GM23248 (cell line): ENCODE measurements at places on chromosomes 3 and 15.

- DNase-seq, result no peak
These were observed 134.3 kb downstream of the TIGIT start for GRCh38 chr3:114428044-114428595.

GRCh38 chr3:40504636-40505430 is 1.0 kb upstream of the ZNF620 start:
- peak; percentile 98 for DNase-seq

- DNase-seq, result no peak
These were observed 202.8 kb downstream of the PLCL2 start for GRCh38 chr3:17087509-17087908.

DNA sequence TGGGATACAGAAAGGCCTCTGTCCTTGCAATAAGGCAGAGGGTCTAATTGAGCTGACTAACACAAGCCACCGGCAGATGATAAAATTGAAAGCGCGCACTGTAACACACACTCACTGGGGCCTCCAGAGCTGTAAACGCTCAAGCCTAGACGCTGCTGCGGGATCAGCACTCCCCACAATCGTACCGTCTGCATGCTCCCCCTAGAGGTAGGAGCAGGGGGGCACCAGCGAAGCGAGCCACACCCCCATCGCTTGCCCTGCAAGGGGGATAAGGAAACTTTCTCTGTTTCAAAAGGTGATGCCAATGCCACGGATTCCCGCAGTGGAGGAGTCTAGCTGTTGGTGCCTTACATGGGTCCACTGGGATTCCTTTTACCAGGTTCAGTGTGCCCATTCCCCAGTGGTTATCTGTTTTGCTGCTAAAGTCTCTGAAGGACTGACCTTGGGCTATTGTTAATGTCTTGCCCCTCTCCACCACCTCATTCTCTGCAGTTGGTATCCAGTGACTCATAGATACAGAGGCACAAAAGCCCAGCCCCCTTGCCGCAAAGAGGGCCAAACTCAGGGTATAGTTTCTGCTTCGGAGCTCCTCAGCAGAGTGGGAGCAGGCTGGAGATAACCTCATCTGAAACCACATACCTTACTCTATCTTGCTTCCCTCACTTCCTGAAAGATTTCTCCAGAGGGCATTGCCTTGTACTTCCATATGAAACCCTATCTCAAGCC is 139.3 kb upstream of the KBTBD8 start:
- DNase-seq, result no peak

DNA sequence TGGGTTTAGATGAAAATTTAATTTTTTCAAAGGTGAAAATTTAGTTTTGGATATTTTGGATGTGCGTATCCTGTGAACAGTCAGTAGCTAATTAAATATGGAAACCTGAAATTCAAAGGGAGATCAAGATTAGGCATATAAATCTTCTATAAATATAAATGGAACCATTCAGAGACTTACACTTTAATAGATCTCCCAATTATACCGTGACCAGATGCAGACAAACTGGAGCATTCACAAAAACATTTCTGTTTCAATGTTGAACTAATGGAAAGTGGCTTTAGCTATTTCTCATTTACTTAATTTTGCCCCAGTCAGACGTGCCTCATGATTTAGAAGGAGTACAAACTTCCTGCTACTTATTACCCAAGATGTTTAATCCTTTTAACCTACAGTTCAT is 29.1 kb upstream of the POU1F1 start:
- no peak for DNase-seq

- no peak for DNase-seq
These were observed 28.9 kb upstream of the LSAMP start for GRCh38 chr3:116474032-116474780.

GRCh38 chr3:171850960-171851659 is 8.0 kb downstream of the TMEM212 start:
- DNase-seq, result no peak

- DNase-seq, result no peak
These were observed 203.5 kb upstream of the LINGO1 start for GRCh38 chr15:77836121-77836692.

- DNase-seq, result peak; percentile 25
These were observed 10.7 kb downstream of the CNTN6 start for GRCh38 chr3:1103525-1103924.

DNA sequence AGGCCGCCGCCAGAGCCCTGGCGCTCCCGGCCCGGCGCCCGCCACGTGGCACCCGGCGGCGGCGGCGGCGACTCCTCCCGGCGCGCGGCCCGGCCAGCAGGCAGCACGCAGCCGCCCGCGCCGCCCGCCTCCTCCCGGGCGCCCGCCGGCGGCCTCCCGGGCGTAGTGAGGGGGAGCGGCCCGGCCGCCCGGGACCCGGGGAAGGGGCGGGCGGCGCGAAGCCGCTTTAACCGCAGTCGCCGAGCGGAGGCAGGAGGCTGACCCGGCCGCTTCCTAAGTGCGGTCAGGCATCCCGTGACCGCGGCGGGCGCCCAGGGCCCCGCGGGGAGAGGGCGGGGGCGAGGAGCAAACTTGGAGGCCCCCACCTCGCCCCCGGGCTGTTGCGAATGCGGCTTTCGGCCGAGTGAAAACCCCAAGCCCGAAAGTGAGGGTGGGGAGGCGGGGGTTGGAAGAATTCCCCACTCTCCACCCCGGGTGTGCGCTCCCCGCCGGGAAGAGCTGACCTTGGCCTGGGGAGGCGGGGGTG is 1.7 kb upstream of the HES1 start:
- peak; percentile 86 for DNase-seq

DNA sequence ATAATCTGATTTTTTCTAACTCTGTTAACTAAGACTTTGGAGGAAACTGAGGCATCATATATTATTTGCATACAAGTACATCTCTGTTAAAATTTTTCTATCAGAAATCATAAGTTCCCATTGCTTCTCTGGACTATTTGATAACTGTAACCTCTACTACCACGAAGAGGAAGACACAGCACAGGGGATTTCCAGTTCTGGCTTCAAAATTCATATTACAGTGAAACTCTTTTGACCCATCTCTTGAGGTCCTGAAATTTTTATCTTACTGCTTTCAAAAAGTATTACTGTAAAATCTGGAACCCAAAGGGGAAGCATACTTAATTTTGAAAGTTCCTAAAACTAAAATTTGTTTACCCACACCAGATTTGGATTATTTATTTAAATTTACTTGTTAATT is 4.2 kb downstream of the PLSCR1 start:
- DNase-seq, result no peak

DNA sequence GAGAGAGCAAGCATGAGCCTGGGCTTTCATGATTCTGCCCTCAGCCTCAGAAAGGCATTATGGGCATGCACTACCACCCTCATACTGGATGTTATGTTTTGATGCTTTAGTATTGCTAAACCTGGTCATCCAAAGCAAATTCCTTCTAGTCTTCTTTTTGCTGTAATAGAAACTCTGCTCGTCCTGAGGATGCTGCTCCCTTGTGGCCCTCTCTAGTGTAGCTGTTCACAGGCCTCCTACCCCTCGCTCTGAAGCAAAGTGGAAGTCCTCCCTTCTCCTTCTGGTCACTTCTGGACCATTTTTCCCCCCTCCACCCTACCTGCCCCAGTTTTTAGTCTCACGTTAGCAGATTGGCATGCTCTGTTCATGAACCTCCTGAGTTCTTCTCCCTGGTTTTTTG is 22.9 kb upstream of the CCNL1 start:
- DNase-seq, result no peak

GRCh38 chr3:129432036-129432435 is 3.6 kb upstream of the EFCAB12 start:
- DNase-seq, result no peak

DNA sequence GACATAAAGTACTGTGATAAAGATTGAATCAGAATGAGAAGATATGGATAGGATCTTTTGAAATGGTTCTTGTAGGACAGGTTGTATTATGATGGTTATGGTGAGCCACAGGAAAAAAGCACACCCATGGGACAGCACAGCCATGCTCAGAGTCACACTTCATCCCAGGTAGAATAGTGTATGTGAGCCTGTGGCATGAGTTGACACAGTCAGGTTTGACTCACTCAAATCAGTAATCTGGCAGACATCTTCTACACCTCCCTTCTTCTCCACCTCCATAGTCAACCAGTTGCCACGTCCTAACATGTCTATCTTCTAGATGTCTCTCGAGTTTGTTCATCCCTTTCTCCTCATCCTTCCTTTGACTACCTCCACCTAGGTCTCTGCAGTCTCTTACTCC is 176.0 kb downstream of the RBMS3 start:
- no peak for DNase-seq

DNA sequence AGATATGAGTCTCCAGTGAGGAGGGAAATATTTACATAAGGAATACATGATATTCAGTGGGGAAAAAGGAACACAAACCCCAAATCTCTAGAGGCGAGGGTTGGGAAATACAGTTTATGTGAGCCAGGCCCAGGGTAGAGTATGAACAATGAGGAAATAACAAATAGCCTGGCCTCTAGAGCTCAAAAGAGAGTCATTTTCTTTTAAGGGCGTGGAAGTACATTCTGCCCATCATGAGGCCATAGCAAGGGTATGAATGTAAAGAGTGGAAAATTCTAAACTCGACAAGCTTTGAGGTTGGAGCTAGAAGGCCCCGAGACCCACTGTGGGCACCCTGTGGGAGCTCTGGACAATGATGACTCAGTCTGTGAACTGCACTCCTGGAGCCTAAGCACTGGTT is 27.8 kb upstream of the IGF2BP2 start:
- peak; percentile 31 for DNase-seq

- DNase-seq, result peak; percentile 34
These were observed 60.5 kb downstream of the MEGF11 start for GRCh38 chr15:66193066-66193465.

DNA sequence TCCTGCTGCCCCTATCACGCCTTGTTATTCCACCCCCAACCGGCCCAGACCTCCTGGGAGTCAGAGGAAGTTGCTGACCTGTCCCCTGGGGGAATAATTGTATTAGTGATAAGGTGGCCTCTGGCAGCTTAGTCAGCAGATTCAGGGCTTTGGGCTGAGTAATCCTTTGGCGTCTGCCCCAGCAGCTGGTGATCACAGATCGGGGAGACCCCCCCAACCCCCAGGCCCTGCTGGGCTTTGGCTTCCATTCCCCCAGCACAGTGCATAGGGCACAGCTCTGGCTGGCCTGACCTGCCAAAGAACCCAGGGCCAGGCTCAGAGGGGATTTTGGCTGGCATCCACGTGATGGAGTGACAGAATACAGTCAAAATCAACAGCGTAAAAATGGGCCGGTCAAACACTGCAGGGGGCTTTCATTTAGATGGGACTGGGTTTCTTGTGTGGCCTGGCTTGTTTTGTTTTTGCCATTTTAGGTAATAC is 3.9 kb upstream of the NR2E3 start:
- peak; percentile 60 for DNase-seq

DNA sequence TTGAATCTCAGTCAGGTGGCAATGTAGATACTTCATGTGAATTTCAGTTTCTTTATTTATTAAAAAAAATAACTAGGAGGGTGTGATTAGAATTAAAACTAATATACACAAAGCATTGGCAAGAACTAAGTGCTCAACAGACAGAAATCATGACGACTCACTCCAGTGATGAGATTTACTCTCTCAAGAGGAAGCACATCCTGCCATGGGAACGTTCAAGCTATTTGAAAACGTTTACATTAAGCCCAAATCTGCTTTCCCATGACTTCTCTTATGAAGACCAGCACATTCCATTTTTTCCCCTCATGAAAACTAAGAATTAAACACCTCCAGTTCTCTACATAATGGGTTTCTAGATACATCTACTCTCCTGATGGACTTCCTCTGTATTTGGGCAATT is 8.5 kb downstream of the WDR53 start:
- DNase-seq, result peak; percentile 8

DNA sequence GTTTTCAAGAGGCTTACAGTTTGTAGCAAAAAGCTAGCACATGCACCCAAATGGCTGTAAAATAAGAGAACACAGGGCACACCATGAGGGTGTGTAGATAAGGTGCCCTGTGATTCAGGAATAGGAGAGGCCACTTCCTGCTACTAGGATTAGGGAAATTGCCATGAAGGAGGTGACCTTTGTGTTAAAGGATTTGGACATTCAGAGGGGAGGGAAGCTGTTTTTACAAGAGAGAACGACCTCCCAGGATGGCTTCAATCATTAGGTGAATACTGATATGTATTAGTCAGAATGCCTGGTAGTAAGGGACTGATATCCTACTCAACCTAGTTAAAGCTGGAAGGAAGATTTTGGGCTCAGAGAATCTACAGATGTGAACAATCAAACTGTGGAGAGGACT is 35.7 kb upstream of the ABHD17C start:
- DNase-seq, result no peak

DNA sequence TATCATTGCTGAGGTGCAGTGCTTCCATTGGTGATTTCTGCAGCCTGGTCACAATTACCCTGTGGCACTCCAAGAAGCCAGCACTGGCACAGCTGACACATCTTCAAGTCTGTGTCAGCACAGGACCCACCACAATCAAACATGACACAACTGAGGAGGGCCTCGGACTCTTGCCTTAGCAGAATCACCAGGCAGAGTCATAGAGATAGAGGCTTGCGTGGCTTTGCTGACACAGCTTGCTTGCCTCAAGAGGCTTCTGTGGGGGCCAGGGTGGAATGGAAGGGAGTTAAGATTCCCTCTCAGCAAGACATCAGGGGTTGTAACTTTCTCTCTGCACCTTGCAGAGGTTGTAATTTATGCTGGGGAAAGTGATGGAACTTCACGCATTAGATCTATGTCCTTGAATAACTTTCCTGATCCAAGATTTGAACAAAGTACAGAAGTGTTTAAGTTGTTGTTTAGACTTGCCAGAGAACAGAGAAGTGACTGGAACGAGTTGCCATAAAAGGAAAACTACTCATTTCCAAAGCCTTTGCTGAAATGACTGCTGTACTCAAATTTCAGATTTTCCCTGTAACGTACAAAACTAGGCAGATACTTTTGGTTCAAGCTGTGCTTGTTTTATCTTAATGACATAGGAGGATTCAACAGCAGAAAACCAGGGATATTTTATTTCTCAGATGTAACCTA is 170.7 kb downstream of the DIPK2A start:
- peak; percentile 81 for DNase-seq

DNA sequence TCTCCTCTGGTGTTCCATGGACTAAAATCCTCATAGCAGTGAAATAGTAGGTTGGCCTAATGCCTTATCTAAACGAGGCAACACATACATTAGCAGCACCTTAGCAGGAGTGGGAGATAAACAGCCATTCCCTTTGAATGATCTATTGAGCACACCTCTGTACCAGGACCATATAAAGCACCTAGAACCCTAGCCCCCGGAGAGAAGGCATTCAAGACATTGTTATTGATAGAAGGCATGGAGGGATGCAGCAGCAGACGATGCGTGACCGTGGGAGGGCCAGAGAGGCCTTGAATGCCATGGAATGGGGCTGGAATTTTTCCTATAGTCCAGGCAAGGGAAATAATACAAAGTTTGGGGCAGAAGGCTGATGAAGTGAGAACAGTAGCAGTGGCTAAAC is 6.6 kb upstream of the SEMA5B start:
- no peak for DNase-seq

- peak; percentile 94 for DNase-seq
These were observed 1.2 kb downstream of the B2M start for GRCh38 chr15:44712346-44713005.

GRCh38 chr3:30810625-30811024 is 83.8 kb downstream of the GADL1 start:
- no peak for DNase-seq

- DNase-seq, result peak; percentile 39
These were observed 80.6 kb upstream of the CHD2 start for GRCh38 chr15:92819278-92820235.
